ENCODE measurements at places on chromosomes 4 and X.

- no peak for DNase-seq
These were observed 57.7 kb upstream of the PASD1 start for GRCh38 chrX:151505796-151506195.

GRCh38 chrX:43865791-43866190 is 16.5 kb downstream of the MAOB start:
- DNase-seq: no peak

DNA sequence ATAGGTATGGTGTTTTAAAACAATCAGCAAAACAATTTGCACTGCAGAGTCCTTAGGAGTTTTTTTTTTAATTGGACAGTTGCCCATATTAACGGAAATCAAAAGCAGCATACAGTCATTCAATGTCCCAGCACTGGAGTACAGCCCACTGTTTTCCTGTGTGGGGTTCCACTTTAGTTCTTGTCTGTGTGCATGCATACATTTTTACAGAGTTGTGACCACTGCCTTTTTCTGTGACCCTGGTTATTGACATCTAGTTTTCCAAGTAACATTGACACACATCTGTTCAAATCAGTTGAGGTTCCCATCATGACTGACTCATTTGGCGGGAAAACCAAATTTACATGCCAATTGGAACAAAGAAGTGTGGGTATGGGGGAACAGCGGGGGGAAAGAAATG is 83.3 kb downstream of the HPRT1 start:
- DNase-seq: no peak

DNA sequence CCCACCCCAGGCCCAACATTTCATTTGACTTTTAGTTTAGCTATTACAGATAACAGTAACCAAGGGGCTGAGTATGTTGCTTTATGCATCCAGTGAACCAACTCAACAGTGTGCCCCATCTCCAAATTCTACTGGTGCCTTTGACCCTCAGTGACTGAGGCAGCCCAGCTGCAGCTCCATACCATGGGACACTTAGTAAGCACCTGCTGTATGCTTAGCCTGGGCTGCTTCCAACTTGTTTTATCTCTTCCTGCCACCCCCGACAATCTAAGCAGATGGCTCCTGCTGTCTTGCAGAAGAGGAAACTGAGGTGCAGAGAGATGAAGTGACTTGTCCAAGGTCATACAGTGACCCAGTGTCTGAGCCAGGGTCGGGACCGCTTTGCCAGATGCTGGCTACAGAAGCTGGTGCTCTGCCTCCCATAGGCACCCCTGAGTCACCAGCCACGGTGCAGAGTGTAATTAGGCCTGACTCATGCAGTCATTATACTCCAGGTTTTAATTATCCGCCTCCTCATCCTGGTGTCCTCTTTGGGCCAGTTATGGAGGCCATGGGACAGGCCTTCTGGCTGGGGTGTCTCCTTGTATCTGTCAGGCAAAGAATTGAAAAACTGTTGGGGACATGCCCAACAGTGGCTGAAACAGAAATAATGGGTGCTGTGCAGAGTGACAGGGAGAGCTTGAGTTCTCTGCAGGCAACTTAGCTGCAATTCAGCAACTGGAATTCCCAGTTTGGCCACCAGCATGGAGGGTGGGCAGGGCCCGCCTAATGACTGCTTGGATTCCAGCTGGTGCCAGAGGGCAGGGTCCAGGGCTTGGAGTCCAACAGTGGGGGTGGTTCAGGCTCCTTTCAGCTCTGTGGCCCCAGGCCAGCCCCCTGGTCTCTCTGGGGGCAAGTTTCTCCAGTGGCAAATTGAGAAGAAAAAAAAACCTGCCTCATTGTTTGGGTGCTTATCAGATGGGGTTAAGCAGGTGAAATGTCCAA is 8.2 kb upstream of the GPR78 start:
- no peak for DNase-seq

- DNase-seq: no peak
These were observed 91.7 kb upstream of the RPA4 start for GRCh38 chrX:96792047-96792446.

GRCh38 chrX:10450229-10450958 is 170.0 kb downstream of the MID1 start:
- no peak for DNase-seq

- no peak for DNase-seq
These were observed 121.2 kb upstream of the TET2 start for GRCh38 chr4:105025263-105026017.

DNA sequence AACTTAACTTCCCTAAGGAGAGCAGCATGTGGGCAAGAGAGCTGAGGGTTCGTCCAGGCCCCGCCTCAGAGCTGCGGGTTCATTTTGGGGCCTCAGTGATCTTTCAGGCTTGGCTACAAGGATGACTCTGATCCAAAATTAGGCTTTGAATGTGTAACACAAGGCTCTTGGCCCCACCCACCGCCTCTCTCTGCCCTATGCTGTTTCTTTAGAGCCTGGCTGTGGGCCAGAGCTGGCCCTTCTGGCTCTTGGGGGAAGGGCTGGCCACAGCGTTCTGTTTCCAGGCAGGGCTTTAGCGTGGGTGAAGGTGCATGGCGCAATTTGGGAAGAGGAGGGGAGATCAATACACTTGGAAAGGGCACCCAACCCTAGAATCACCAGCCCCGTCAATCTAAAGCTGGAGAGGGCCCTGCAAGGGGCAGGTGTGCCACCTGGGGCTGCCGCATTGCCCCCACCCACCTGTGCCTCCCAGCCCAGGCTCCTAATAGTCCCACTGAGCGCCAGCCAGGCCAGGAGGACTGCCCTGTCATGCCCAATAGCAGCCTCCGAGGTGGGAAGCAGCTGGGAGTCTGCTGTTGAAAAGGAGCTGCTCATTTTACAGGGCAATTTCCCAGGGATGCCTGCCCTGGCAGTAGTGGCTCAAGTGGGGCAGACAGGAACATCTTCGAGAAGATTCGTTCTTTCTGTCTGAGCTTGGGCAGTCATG is 84.5 kb upstream of the MAML3 start:
- peak; percentile 83 for DNase-seq

DNA sequence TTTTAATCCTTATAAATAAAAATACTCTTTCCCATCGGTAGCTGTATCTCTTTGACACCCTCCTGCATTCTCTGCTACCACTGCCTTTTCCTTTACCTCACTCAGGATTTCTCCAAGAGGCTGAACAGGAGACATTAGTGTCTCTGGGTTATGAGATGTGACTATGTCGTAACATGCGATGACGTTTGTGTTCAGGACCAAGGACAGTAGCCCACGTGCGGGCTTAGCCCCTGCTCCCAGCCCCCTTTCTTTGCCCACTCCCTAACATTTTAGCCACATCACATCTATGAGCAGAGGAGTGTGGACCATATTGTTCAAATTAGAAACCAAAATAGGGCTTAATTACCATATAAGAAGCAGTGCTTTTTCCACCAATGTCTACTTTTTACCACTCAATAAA is 369.3 kb downstream of the FBXW7 start:
- no peak for DNase-seq

- DNase-seq: no peak
These were observed 49.6 kb downstream of the JADE1 start for GRCh38 chr4:128858879-128859671.

- no peak for DNase-seq
These were observed 43.5 kb downstream of the MND1 start for GRCh38 chr4:153387981-153388380.

DNA sequence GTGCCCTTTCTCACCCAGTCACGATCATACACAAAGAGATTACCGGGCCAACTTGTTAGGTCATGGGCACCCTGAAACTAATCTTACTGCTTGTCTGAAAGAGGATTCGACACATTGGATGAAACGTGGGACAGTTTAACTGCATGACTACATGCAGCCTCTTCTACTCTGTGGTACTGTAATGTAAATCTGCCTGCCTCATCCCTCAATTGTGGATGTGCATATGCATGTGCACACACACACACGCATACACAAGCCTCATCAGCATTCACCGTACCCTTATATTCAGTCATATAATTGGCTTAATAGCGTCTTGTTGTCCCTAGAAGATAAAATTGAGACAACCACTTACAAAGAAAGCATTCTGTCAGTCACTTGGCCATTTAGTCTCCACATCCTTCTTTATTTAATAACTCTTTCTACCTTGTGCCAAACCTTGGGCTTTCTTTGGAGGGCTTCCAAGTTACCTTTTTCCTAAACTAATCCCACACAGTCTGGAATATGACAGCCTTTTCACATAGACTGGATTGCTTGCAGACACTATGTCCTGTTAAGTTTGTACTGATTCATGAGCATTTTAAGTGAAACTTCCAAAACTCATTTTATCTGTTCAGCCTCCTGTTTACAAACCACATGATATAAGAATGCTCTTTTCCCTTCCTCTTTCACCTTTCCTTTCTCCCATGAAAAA is 132.9 kb downstream of the AFF2 start:
- DNase-seq: no peak

DNA sequence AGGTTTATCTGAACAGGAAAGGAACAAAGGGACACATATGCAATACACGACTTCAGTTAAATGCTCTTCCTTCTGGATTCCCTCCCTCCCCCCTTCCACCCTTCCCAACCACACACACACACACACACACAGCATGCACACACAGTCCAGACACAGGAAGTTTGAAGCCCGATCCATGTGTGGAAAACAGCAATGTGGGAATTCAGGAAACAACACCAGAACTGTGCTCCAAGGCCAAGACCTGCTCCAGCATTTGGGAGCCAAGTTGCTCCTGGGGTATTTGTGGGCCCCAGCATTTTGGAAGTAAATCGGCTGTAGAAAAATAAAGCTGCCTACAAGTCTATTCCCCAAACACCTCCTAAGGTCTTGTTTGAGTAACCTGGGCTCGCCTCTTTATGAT is 5.6 kb upstream of the AMOT start:
- DNase-seq: no peak

DNA sequence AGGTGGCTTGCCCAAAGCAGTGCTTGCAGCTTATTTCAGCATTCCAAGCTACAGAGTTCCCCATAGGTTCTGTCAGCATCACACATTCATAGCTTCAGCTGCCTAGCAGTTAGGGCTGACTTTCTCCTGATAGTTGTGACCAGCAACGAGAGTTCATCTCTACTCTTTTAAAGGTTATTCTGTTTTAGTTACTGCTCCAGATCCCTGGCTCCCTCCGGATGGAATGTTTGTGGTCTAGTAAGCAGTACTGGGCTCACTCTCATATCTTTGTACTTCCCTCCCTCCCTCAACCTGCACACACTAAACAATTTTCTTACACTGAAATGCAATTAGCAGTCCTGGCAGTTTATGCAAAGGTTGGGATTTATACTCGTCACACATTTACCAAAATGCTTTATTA is 43.9 kb downstream of the PTTG2 start:
- no peak for DNase-seq

DNA sequence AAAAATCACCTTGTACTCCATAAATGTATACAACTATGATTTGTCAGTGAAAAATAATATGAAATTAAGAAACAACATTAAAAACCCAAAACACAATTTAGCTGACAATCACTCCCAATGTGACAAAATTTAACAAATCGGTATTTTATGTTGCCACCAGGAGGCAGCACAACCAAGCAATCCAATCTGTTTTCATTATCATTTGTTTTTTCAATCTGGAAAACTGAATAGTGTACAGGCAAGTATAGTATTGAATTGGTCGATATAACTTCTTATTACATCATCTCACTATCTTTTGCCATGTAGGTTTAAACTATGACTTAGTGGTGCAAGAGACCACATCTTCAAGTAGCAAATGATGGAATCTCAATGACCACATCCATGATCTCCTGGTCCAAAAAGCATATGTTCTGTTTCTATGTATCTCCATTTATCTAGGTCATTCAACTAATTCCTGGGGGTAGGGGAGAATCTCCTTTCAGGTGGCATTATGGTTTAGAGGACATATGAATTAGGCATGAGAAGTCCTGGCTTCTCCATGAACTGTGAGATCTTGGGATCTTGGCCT is 112.9 kb upstream of the AGA start:
- DNase-seq: no peak

- DNase-seq: no peak
These were observed 57.5 kb upstream of the GC start for GRCh38 chr4:71841336-71841735.

GRCh38 chr4:2303686-2304320 is 41.9 kb upstream of the MXD4 start:
- DNase-seq: no peak

GRCh38 chrX:49029876-49030275 is 13.3 kb downstream of the TFE3 start:
- DNase-seq: no peak

- DNase-seq: no peak
These were observed 48.7 kb downstream of the TMEM131L start for GRCh38 chr4:153514688-153515426.

DNA sequence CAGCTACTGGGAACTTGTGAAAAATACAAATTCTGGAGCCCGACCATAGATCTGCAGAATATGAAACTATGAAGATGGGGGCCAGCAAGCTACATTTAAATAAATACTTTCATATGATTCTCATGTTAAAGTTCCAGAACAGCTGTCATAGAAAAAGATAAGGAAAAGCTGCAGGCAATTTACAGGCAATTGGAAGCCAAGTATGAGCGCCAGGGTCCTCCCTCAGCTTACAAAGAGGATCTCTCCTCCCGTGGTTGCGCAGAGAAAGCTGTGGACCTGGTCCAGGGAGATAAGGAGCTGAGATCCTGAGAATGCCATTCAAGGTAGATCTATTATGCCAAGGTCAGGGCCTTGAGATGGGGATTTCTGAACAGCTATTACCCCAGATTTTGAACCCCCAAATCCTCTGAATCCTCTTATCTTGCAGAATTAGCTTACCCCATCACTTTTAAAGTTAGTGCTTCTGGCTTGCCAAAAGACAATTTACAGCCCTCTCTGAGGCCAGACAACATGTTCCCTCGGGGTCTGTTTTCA is 25.6 kb upstream of the FRAS1 start:
- no peak for DNase-seq

- no peak for DNase-seq
These were observed 76.8 kb downstream of the CFAP299 start for GRCh38 chr4:80412322-80412721.

DNA sequence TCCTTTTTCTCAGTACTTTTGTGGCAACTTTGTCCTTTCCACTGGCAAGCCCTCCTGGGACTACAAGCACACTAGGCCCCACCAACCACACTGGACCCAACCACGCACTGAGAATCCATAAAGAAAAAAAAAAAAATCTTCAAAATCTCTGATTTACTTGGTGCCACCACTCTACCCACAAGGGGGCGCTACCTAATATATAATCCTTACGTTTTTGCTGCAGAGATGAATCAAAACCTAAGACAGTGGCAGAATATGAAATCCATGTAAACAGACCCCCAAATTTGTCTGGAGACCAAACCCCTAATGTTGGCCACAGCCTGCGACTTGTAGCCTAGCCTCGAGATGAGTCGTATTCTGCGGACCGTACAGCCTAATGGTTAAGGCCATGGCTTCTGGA is 63.5 kb upstream of the ARHGAP36 start:
- DNase-seq: no peak

DNA sequence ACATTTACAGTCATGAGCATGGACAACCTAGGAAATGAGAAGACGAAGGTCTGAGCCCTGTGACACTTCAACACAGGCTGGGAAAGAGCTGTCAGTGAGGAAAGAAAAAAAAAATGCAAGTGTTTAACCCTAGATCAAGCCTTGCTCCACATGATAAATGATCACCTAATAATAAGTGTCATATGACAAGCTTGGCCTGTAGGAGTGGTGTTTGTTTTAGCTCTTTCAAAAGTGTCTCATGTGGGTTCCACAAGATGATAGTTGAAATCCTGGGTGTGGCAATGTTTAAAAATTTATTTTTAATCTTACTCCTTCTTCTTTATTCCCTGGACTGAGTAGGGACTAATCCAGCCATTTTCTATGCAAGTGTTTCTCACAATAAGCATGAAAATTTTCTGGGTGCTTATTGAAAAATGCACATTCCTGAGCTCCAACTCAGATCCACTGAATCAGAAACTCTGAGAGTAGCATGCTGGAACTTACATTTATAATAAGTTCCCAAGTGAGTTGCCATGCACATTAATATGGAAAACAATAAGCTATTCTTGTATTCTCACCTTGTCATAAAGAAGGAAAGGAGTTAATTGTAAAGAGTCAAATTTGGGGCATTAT is 138.3 kb downstream of the AREG start:
- DNase-seq: no peak
